Stimulated activated CD8-positive, alpha-beta memory T cell treated with anti-CD3 and anti-CD28 coated beads, Interleukin-7, amount 100 ng/mL, for 48 hours (primary cell): ENCODE measurements at places on chromosomes 12 and 14.

- no peak for DNase-seq
Observed at GRCh38 chr14:63788011-63788933, 60.4 kb upstream of the SGPP1 start.

GRCh38 chr14:53055003-53055402 lies 98.1 kb downstream of the DDHD1 start:
- no peak for DNase-seq

GRCh38 chr12:110928700-110929099 lies 8.3 kb upstream of the MYL2 start:
- no peak for DNase-seq

DNA sequence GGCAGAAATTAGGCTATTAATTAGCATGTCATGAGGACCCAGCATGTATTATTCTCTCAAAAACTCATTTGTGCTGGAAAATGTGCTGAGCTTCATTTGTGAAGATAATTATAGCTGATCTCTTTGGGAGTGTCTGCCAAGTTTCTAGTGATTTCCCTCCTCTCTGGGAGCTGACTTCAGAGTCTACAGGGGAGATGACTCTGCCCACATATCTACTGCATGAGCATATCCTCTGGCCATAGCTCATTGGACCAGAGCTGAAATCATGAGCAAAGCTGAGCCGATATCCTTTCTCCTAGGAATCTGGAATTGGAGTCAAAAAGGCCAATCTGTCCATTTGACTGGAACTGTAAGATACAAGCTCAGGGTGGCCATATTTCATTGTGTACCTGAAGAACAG lies 5.9 kb downstream of the CCDC198 start:
- DNase-seq = no peak

DNA sequence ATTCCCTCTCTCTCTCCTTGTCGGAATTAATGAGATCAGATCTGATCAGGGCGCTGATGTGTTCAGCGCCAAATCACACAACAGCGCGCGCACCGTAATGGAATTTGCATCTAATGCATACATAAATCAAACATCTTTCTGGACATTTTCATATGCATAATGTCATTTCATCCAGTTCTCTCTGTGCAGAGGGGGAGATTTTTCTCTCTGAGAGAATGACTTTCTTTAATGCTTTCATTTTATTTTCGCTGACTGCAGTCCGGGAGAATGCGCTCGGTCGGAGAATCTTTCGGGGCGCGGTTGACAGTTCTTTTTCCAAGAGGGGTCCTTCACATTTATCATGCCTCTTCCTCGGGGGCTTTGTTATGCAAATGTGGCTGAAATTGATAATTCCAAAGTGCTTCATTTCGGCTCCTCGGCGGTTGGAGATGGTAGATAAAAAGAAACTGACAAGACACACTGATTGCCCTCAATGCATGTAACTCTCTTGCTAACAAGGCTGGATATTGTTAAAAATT lies 615.9 kb downstream of the VRK1 start:
- no peak for DNase-seq

- DNase-seq = no peak
Observed at GRCh38 chr14:63752449-63753169, 24.7 kb upstream of the SGPP1 start.

DNA sequence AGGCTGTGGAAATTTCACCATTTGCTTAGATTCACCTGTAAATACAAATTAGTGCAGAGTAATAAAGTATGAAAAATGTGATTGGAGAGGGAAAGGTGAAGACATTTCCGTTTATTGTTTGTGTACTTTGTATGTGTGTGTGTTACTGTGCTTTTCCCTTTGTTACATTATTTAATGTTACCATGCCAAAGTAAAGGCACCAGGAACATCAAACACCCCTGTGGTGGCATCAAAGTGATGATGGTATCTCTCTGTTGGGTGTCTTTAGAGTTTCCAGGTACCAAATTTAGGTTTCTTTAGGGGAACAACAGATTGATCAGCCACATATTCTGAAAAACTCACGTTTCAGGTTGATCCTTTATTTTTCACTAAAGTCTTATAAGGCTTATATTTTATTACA lies 189.0 kb upstream of the FBXO33 start:
- DNase-seq = no peak

DNA sequence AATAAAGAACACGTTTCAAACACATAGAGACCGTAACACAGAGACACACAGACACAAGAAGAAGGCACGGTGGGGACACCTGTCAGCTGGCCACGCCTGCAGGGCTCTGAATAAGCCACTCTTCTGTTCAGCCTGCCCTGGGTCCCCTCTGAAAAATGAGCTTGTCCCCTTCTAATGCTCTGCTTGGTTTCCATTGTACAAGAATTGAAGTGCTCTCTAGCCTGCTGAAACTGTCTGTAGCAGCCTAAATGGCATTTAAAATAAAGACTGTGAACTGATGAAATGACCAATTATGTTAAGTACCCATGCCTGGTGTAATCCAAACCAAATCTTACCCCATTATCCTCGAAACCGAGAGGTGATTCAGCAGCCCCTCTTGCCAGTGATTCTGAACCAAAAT lies 139.8 kb downstream of the FOXN3 start:
- DNase-seq = no peak

GRCh38 chr12:120678572-120678971 lies 8.4 kb upstream of the MLEC start:
- peak; percentile 7 for DNase-seq

DNA sequence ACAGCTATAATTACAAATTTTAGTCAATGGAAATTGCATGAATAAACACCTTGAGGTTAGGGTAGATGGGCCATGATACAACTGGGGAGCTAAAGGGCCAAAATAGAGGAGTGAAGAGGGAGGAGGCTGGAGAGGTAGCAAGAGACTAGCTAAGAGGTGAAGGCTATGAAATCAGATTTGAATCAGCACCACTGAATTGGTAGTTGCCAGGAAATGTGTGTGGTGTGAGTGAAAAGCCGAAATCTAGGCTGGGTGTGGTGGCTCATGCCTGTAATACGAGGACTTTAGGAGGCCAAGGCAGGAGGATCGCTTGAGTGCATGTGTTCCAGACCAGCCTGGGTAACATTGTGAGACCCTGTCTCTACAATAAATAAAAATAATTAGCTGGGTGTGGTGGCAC lies 22.7 kb downstream of the YY1 start:
- DNase-seq = no peak

DNA sequence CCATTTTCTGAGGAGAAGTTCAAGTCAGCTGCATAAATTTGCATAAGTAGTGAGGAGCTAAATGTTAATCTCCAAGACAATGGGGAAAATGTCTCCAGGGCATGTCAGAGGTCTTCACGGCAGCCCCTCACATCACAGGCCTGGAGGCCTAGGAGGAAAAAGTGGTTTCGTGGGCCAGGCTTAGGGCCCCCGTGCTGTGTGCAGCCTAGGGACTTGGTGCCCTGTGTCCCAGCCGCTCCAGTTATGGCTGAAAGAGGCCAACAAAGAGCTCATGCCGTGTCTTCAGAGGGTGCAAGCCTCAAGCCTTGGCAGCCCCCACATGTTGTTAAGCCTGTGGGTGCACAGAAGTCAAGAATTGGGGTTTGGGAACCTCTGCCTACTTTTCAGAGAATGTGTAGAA lies 41.9 kb upstream of the RD3L start:
- DNase-seq = no peak

DNA sequence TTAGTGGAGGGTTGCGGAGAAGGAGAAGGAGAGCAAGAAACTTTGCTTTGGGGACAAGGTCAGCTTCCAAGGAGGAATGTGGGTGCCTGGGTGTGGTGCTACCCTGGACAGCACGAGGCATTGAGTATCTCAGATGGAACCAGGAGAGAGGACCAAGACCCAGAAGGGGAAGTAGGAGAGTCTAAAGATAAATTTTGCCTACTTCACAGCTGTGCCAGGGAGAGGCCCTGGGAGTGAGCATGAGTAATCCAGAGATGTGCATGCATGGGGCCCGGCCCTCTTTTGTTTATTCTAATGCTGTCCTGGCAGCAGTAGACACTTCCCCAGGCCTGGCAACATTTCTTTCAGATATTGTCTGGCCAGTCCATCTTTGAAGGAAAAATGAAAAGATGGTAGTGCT lies 49.5 kb upstream of the GNPNAT1 start:
- no peak for DNase-seq

- DNase-seq = no peak
Observed at GRCh38 chr12:115785548-115785947, 491.9 kb downstream of the MED13L start.

GRCh38 chr12:116382686-116383530 lies 105.4 kb upstream of the MED13L start:
- no peak for DNase-seq

- no peak for DNase-seq
Observed at GRCh38 chr12:26617513-26617912, 215.5 kb downstream of the ITPR2 start.

GRCh38 chr12:131621701-131622421 lies 89.0 kb upstream of the SFSWAP start:
- no peak for DNase-seq

- DNase-seq = peak; percentile 31
Observed at GRCh38 chr12:116360579-116361413, 83.3 kb upstream of the MED13L start.

DNA sequence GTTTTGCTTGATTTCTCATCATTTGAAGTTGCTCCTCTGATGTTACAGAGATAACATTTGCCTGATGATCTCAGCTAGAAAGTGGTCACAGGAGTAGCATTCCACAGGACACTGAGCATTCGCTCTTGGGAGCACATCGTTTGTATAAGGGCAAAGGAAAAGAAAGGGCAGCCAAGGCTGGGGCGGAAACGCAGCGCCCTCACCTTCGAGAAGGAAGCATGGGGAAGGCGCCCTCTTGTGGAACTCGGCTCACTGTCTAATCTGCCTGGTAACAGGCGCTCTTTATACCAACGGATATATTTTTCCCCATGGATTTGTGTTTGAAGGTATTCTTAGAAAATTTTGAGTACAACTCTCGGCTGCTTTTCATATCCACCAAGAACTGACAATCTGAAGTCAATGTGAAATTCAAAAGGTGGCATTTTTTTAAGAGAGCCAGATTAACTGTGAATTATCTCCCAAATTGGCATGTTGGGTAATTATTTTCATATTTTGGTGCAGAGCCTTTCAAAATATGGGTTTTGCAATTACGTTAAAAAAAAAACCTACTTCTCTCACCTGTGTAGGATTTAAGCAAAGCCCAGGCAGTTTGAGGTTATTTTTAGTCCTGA lies 172.7 kb downstream of the CAND1 start:
- DNase-seq = peak; percentile 14

- no peak for DNase-seq
Observed at GRCh38 chr12:114895827-114896226, 211.9 kb upstream of the TBX3 start.

- DNase-seq = no peak
Observed at GRCh38 chr14:52318826-52319645, 4.9 kb downstream of the PTGER2 start.

DNA sequence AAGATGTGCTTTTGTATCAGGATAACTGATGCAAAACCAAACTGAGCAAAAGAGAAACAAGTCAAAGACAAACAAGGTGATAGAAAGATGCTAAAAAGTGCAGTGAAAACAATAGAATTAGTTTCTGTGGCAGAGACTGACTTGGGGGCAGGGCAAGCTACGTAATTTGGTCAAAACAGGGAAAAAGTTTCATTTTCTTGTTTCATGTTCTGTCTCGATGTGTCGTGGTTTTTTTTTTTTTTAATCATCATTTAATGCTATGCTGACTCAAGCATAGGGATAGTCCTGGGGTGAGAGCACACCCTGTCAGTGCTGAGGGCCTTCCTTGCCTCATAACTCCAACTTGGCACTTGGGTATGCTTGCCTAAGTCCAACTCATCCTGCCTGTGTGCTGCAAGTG lies 144.1 kb upstream of the PTPRQ start:
- DNase-seq = no peak

DNA sequence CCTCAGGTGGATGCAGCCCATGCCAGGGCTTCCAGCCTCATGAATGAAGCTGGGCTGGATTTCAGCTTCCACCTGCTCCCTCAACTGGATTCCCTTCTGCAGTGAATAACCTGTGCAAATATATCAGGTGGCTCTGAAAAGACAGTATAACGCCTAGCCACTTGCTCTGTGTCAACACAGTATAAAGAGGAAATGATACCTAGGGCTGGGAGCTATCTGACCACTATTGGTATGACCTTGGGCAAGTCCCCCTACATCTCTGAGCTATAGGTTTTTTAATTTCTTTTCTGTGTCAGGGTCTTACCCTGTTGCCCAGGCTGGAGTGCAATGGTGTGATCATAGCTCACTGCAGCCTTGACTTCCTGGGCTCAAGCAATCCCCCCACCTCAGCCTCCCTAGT lies 19.8 kb downstream of the ISM2 start:
- no peak for DNase-seq

- no peak for DNase-seq
Observed at GRCh38 chr12:109640961-109641360, 67.4 kb downstream of the MVK start.

DNA sequence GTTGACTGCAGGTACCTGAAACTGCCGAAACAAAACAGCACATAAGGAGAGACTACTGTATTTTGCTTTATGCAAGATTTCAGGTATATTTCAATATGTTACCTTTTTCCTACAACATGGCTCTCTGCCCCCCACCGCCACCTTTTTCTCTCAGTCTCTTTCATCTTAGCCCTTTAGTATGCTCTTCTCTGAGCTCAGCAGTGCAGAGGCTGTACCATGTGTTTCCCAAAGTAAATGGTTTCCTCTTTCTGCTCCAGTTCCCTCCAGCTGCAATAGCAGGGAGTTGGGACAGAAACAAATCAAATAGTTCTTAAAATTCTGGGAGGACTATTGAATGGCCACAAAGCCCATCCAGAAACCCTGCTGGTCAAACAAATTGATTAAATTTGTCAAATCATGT lies 4.3 kb downstream of the AMN1 start:
- DNase-seq = no peak

GRCh38 chr14:59997449-59997848 lies 77.5 kb downstream of the LRRC9 start:
- DNase-seq = no peak

- no peak for DNase-seq
Observed at GRCh38 chr14:96422992-96423391, 31.1 kb downstream of the AK7 start.
